Mesenchymal stem cell (in vitro differentiated cells and primary cell): ENCODE measurements at places on chromosomes 11 and 22.
A peak's percentile ranks its signal among the peaks of the same experiment; 100 is the strongest.

- DNase-seq, result no peak
Observed at GRCh38 chr11:60390419-60390818, 5.8 kb upstream of the MS4A14 start.

GRCh38 chr11:59954219-59954847 is 9.5 kb upstream of the OOSP4A start:
- no peak for DNase-seq

GRCh38 chr11:106262852-106263251 is 185.4 kb downstream of the AASDHPPT start:
- no peak for DNase-seq

GRCh38 chr22:21921184-21921721 is 31.4 kb downstream of the PPM1F start:
- no peak for DNase-seq

DNA sequence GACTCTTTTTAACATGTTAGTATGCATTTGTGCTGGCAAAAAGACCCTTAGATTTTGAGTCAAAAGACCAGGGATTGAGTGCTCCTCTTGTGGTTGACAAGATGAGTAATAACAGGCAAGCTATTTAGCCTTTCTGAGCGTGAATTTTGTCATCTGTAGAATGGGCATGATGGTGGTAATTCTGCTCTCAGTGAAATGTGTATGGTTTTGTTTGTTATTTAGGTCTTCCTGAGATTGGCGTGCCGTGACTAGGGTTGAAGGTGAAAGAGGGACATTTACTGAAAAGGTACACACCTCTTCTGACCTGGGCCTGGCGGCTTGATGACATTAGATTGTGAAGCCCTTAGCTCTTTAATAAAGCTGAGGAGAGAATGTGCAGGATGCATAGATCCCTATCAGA is 8.4 kb upstream of the CEP295 start:
- DNase-seq, result no peak

DNA sequence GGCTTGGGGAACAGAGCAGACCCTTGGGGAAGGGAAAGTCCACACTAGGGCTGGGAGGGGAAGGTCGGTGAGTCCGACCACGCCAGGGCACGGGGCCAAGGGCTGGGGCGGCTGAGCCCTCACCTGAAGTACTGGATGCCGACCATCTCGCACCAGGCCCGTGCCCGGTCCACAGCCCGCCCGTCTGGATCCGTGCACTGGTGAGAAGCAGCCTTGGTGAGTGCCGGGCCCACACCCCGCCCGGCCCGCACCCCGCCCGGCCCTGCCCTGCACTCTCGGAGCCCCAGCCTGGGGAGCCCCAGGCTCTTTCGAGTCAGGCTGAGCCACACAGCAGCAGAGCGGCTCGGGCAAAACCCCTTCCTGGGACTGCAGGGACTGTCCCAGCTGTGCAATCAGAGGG is 1.9 kb upstream of the BAIAP2L2 start:
- no peak for DNase-seq

DNA sequence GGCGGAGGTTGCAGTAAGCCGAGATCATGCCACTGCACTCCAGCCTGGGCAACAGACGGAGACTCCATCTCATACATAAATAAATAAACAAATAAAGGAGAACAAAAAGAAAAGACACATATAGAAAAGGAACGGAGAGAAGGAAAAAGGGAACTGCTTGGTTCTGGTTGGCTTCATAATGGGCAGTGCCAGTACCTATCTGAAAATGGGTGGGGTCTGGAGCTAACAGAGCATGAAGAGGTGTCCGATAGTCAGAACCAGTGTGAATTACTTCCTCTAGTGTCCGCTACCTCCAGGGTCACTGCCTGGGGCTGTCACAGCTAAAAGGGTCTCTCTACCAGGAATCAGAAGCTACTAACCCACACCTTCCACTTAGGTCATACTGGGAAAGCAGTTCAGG is 27.2 kb upstream of the TTC28 start:
- DNase-seq, result no peak

DNA sequence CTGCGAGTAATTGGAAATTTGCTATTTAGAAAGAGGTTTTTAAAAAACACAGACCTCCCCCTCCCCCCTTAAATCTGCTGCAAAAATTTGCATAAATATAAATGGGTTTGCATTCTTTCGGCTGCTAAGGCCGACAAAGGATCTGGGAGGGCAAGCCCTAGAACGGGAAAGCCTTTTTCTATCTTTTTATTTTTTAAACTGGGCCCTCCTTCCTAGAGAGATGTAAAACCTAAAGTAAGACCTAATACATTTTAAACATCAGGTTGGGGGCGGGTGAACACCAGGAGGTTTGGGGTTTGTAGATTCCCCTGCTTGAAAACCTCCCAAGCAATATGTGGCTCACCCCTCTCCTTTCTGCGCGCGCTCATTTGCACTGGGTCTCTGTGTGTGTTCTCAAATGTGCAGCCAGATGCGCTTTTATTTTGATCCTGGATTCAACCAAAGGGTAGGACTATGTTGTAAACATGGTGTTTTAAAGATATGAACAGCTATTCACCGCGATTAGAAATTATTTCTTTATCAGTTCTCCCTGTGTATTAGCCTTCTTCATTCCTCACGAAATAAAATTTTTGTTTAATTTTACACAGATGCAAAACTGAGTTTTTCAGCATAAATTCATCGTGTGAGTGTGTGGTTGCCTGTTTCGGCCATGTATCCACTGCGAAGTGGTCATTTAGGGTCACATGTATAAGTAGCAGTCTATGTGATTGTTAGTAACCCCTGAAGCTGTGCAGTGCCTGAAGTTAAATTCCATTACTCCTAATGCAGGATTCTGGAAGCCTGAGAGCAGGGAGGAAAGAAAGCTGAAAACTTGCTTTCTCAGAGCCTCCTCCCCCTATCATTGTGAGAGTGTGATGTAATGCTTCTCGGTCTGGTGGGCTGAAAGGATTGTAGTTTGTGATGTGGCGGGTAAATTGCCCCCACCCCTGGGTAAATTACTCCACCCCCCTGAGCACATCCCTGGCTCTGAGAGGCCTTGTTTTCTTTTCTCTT is 988 bp downstream of the TNRC6B start:
- DNase-seq, result peak; percentile 81

- DNase-seq, result peak; percentile 64
Observed at GRCh38 chr11:123111465-123111864, 49.5 kb upstream of the HSPA8 start.

GRCh38 chr11:115996125-115996807 is 492.1 kb upstream of the CADM1 start:
- DNase-seq, result no peak
